Dermis blood vessel endothelial cell (primary cell): ENCODE measurements at places on chromosomes 12 and 14. TPM values are rescaled to one million over a fixed set of nuclear protein-coding genes. Genes with fewer than 3 reads are reported as not detected.

RAD9B gene
- total RNA-seq = 0.14 and 1.2 TPM in 2 replicates

SPIC gene
- not detected in 2 replicates for total RNA-seq

PTCSC3 gene
- total RNA-seq = not detected in 2 replicates

DEGS2 gene
- 0.68 and 2.0 TPM in 2 replicates for total RNA-seq

ITGA7 gene
- total RNA-seq = 0.42 and 0.68 TPM in 2 replicates

LHX5 gene
- 0.05 TPM in 1 of 2 replicates, not detected in the other for total RNA-seq

NANOG gene
- total RNA-seq = not detected in 2 replicates

RFX4 gene
- not detected in 2 replicates for total RNA-seq

PLEKHH1 gene
- 0.09 and 1.0 TPM in 2 replicates for total RNA-seq

BHLHE41 gene
- 0.14 and 0.85 TPM in 2 replicates for total RNA-seq

RIMBP2 gene
- total RNA-seq = not detected in 2 replicates

IKBIP gene
- 44.4 and 51.6 TPM in 2 replicates for total RNA-seq

C12orf50 gene
- not detected in 2 replicates for total RNA-seq

CDKN3 gene
- 34.4 and 83.6 TPM in 2 replicates for total RNA-seq

STAC3 gene
- total RNA-seq = 0.65 TPM in 1 of 2 replicates, not detected in the other

HNF1A gene
- total RNA-seq = not detected in 2 replicates

KLRK1 gene
- total RNA-seq = not detected in 2 replicates

LMO3 gene
- not detected in 2 replicates for total RNA-seq

C14orf93 gene
- 6.8 and 10.6 TPM in 2 replicates for total RNA-seq

SIX4 gene
- 0.51 and 1.0 TPM in 2 replicates for total RNA-seq

ACOT4 gene
- total RNA-seq = 0.34 and 1.3 TPM in 2 replicates

NRIP2 gene
- total RNA-seq = not detected in 2 replicates

KLRD1 gene
- 0.19 and 0.34 TPM in 2 replicates for total RNA-seq

MEG3 gene
- 0.65 and 2.2 TPM in 2 replicates for total RNA-seq

VWF gene
- 3,052 and 3,683 TPM in 2 replicates for total RNA-seq

G2E3 gene
- total RNA-seq = 18.9 and 39.7 TPM in 2 replicates

AHNAK2 gene
- 24.5 and 40.5 TPM in 2 replicates for total RNA-seq
